ENCODE measurements at places on chromosomes 3 and 15.

DNA sequence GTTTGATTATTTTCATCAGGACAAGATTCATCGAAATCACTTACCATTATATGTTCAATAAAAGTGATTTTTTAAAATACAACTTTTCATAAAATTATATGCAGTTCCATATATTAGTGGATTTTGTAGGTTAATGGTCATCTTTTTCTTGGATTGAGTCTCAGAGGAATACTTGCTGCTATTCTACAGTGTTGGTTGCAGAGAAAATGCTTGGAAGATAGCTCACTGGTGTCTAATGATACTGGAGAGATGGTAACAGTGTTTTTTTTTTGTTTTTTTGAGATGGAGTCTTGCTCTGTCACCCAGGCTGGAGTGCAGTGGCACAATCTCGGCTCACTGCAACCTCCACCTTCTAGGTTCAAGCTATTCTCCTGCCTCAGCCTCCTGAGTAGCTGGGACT, 143.3 kb downstream of the TCF12 start:
- DNase-seq = no peak

DNA sequence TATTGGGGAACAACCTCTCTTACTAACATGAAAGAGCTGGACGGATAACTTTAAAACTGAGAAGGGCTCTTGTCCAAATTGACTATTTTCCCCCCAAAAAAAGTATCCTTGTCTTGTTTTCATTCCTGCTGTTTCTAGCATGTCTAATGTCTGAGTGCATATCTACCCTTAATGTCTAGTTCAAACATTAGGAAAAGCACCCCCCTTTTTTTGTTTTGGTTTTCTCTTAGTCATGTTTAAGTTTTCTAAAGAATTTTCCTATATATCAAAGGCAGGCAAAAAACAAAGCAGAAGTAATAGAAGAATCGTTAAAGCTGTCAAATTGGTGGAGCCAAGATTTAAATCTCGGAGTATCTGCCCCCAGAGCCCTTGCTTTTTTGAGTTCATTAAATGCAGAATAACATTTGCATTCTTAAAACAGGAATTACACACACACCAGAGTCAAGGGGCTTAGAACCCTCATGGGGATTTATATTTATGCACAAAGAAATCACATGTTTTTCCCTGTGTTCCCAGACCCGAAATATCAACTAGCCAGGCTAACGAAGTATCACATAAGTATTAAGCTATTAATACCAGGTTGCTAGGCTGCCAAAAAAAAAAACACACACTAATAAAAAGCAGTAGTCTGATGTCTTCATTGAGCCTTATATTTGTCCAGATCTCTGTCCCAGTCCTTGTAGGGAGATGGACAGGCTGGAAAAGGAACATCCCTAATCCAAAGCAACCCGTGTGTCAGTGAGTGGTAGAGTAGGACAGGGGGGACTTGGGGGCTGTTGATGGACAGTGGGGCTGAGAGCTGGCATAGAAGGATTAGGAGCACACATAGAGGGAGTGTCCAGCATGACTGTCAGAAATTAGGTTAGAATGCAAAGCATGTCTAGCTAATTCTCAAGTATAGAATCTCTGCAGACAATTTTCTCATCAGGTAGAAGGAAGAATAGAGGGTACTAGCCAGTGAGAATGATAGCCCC, 103.6 kb upstream of the BFSP2 start:
- no peak for DNase-seq

DNA sequence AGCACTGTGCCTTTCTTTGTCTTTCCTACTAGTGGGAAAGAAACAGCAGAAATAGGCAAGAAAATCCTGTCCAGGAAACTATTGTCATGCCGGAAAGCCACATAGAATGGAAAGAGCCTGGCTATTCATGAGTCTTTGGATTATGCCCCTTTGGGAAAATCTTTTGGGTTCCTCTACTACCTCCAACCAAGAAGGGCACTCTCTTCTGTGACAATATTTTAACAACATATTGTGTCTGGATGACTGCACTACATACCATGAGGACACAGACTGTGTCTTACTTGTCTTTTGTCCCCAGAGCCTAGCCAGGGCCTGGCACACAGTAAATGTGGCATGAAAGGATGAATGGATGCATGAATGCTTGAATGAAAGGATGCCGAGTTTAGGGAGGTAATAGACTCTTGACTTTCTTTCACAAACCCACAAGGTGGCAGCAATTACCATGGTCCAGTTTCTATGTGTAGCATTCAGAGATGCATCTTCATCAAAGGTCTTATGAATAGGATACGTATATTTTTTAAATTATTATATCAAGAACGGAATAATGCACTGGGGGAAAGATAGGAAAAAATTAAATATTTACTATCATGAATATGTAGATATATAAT, 30.3 kb downstream of the ARL14 start:
- no peak for DNase-seq

GRCh38 chr3:36597422-36597821, 166.9 kb downstream of the DCLK3 start:
- DNase-seq = no peak

- DNase-seq = no peak
These were observed 92.9 kb downstream of the GPR156 start for GRCh38 chr3:120192159-120192558.

DNA sequence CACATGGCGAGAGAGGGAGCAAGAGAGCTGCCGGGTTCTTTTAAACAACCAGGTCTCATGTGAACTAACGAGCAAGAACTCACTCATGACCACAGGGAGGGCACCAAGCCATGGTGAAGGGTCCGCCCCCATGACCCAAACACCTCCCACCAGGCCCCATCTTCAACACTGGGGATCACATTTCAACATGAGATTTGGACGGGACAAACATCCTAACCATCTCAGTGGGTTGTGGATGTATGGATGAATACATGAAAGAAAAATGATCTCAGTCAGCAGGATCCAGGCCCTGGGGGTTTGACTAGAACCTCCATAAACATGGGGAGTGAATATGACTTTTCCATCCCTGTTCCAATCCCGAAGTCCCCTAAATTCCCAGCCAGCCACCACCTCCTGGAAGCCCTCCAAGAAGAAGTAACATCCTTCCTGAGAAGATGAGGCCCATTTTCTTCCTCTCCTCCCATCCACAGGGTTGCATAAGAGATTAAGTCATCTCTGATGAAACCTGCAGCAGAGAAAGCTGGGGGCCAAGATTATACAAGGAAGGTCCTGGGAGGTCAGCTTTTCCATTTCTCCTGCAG, 9.5 kb downstream of the CAV3 start:
- no peak for DNase-seq

Measured in AG04449 (cell line).